Activated gamma-delta T cell treated with anti-CD3 and anti-CD28 coated beads, Interleukin-2, amount 50 U/mL, for 16 hours (primary cell): ENCODE measurements at places on chromosomes 6 and 20.

DNA sequence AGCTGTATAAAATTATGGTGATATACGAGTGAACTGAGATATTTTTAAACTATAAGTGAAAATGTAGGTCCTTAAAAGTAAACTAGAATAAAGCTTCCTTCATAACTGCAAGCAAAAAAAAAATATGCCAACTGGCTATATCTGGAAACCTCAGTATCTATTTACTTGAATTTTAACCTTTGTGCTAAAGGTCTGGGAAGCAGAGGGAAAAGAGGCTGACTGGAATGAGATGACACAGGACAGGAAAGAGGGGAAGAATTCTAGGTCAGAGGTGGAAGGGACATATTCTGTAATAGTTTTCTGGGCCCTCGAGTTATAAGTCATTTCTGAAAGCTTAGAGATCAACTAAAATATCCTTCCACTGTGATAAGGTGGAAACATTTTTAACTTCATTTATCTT lies 46.8 kb downstream of the AIG1 start:
- no peak for DNase-seq

DNA sequence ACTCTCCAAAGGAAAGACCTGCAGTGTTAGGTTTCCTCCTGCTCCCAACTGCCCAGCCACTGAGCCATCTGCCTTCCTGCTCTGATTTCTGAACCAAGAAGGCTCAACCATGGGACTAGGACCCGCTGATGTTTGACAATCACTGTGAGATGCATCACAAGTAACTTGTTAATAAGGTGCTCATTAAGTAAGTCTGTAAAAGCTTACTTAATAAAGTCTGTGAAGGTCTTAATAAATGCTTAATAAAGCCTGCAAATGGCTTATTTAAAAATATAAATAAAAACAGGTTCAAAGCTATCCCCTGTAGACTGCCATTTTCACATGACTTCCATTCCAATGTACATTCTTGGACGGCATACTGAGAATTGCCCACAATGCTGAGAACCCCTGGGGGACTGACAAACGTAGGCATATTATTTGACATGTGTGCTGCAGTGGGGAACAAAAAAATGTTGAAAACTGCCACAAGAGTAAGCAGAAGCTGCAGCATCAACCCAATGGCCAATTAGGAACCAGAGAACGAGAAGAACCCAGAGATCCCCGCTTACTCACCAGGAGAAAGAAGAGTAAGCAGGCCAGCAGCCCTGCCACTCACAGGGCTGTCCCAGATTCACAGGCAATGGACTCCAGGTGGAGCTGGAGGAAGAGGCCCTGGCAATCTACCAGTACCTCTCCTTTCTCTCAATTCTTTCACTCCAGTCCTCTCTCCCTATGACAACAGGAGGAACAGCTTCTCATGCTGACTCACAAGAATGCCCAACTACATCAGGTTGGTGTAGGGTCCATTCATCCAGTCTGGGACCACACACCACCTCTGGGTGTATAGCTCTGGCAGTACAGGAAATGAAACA lies 19.5 kb downstream of the KIF13A start:
- DNase-seq = no peak

DNA sequence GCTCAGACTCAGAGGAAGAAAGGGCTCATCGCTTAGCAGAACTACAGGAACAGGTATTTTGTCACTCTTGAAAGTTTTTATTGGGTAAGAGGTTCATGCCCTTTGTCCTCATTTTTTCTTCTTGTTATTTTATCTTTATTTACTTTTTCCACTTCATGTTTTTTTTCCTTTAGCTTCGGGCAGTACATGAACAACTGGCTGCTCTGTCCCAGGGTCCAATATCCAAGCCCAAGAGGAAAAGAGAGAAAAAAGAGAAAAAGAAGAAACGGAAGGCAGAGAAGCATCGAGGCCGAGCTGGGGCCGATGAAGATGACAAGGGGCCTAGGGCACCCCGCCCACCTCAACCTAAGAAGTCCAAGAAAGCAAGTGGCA lies 9.5 kb downstream of the BRD2 start:
- DNase-seq = no peak

GRCh38 chr20:41329435-41330342 lies 10.9 kb upstream of the LPIN3 start:
- DNase-seq = peak; percentile 43

DNA sequence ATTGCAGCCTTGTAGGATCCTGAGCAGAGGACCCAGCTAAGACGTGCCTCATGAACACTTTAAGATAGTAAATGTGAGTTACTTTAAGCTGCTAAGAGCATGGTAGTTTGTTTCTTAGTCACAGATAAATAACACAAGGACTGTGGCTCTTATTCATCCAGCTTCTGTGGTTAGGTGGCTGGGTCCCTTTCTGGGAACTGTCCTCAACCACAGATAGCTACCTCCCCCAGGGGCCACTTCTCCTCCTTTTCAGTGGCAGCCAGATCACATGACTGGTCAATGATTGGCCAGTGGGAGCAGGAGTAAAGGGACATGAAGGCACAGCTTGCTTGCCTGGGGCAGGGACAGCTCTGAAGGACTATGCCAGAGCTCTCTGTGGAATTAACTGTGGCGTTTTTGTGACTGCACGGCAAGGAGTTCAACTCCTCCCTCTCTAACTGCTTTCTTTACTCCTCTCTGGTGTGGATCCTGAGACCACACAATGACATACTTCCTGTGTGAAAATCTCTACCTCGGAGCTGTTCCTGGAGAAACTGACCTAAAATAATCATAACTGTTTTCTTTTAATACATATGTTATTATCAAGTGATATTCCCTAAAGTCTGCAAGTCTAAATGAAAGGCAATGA lies 76.5 kb downstream of the NRN1 start:
- no peak for DNase-seq

DNA sequence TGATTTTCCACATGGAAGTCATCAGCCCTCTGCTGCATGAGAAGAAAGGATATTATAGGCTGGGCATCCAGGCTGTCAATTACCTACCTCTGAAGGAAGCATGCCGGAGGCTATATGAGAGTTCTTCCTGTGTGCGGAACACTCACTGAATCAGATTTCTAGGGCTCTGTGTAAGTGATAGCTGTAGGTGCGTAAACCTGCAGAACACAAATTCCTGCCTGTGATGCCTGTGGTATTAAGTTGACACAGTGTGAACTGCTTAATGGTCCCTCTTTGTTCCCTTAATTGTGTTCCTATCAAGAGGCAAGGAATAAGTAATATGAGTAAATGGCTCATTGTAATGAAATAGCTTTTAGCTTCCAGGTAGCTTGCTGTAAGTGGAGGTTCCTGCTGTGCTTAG lies 103.3 kb downstream of the ANKS1A start:
- no peak for DNase-seq

DNA sequence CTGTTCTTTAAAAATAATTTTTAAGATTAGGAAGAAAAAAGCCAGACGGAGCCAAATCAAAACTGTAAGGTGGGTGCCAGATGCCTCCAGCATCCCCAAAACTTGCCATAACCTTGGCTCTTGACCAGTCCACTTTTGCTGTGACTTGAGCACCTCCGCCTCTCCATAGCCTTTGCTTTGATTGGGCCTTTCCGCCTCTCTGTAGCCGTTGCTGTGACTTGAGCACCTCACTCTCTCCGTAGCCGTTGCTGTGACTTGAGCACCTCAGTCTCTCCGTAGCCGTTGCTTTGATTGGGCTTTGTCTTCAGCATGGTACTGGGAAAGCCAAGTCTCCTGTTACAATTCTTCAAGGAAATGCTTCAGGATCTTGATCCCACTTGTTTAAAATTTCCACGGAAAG lies 73.0 kb downstream of the YTHDF1 start:
- DNase-seq = no peak

GRCh38 chr20:20752712-20753111 lies 40.3 kb upstream of the RALGAPA2 start:
- DNase-seq = no peak

DNA sequence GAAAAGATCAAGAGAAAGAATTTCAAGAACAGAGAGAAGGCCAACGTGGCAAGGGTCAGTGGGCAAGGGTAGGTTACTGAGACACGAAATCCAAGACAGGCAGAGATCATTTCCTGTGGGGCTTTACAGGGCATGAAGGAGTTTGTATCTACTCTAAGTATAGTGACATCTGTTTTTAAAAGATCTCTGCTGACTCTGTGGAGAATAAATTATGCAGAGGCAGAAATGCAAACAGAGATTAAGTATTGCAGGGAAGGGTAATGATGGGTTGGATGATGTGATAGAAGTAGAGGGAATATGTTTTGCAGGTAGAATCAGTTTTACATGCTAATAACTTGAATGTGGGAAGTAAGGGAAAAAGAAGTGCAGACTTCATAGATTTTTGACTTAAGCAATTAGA lies 243.5 kb downstream of the FRK start:
- DNase-seq = no peak

GRCh38 chr20:47334022-47334551 lies 22.4 kb downstream of the ZMYND8 start:
- no peak for DNase-seq

- DNase-seq = no peak
Observed at GRCh38 chr20:33829636-33830035, 18.5 kb downstream of the CHMP4B start.
